ENCODE measurements at places on chromosomes 3 and 15.
A peak's percentile ranks its signal among the peaks of the same experiment; 100 is the strongest.

DNA sequence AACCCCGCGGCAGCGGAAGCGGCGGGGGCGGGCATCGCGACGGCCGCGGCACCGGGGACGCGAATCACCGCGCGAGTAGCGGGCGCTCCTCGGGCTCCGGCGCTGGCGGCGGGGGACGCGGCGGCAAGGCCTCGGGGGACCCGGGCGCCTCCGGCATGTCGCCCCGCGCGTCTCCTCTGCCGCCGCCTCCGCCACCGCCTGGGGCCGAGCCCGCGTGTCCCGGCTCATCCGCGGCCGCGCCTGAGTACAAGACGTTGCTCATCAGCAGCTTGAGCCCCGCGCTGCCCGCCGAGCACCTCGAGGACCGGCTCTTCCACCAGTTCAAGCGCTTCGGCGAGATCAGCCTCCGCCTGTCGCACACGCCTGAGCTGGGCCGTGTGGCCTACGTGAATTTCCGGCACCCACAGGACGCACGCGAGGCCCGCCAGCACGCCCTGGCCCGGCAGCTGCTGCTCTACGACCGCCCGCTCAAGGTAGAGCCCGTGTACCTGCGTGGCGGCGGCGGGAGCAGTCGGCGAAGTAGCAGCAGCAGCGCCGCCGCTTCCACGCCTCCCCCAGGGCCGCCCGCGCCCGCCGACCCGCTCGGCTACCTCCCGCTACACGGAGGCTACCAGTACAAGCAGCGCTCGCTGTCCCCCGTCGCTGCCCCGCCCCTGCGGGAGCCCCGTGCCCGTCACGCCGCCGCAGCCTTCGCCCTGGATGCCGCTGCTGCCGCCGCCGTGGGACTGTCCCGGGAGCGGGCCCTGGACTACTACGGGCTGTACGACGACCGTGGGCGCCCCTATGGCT lies 675 bp downstream of the RBM15B start:
- no peak for DNase-seq

GRCh38 chr15:29749365-29750086 lies 72.7 kb downstream of the TJP1 start:
- no peak for DNase-seq

DNA sequence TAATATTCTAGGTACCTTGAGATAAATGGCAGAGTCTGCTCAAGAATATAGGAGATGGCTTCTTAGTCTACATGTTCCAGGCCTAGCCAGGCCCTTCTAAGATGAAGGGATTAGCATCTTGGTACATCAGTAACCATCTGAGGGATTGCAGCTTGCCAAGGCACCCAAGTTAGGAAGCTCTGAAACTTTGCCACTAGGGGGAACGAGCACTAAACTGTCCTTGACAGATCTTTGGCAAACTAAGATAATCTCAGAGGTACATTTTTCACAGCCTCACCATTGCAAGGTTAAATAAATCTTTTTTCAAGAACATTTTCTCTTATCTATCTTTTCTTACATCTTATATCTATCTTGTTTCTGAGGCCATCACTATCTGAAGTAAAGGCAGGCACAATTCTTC lies 351.2 kb downstream of the RAP2B start:
- no peak for DNase-seq

DNA sequence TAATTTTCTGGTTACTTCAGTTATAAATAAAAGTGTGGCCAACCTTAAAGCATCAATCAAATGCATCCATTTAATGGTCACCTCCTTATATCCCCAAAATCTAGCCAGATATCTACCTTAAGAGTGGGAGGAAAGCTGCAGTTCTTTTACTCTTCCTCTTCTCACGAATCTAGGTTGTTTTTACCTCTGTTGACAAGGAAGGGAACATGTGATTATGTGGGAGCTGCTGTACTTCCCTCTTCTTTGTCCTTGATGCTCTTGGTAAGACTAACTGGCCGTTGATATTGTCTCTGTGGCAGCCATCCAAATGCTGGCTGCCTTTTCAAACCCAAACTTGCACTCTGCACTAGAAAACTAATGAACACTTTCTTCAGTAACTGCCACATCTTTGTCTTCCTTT lies 275.3 kb upstream of the CADM2 start:
- no peak for DNase-seq

GRCh38 chr3:195240171-195240701 lies 30.7 kb downstream of the XXYLT1 start:
- DNase-seq: no peak

- DNase-seq: no peak
Measured at GRCh38 chr3:114551770-114552526, 258.1 kb downstream of the TIGIT start.

- no peak for DNase-seq
Measured at GRCh38 chr3:181725830-181726229, 14.1 kb downstream of the SOX2 start.

DNA sequence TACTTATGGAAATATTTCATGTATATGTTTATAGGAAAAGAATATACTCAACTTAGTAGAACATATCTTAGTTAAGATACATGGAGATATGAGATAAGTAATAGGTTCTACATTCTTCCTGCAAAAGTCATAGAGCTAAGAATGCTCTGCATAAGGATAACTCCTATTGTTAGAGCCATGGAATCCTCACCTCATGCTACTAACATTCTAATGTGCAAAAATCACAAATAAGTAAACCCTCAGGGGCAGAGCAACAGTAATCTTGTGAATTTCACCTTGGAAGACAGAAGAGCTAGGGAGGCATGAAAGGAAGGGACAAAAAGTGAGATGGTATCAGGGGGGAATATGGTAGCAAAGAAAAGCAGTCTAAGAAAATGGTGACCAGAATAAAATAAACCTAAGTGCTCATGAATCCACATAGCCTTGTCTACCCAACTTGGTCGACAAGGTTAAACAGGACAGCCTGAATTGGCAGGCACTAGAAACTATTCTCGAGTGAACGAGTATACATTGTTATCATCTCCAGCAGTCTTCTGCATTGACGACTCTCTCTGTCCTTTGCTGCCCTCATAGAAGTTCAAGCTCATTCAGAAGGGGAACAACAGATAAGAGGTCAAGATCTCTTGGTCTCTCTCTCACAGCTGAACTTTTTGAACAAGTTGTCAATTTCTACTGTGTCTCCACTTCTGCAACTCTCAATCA lies 52.8 kb downstream of the XRN1 start:
- DNase-seq: no peak

DNA sequence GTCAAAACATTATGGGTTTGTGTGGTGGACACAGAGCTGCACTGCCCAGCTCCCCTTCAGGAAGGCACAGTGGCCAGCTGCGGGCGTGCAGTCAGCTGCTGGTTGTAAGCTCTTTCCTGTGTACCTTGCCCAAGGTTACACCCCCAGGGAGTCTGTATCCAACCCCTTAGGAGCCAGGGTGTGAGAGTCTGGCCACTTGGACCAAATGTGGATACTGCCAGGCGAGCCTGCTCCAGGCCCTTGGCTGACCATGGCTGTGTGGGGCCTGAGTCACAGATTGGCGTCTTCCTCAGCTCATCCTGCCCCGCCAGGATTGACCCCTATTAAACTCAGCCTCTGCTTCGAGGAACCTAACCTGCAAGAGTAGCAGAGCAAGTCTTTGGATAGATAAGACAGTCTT lies 56.9 kb downstream of the ABHD5 start:
- DNase-seq: no peak

- no peak for DNase-seq
Measured at GRCh38 chr3:144463911-144464310, 492.3 kb downstream of the DIPK2A start.

DNA sequence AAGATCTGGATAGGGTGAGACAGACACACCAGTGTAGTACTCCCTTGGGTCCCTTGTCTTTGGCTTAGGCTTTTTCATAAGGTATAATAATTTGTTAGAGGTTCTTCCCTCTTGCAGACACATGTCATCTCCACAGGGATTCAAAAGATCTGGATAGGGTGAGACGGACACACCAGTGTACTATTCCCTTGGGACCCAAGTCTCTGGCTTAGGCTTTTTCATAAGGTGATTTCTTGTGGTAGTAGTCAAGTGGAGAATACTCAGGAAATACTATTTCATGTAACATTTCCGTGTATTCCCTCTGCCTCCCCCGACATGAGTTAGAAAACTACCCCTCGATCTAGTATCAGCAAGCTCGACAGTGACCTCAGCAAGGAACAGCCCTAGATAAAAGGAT lies 954 bp upstream of the MAPKBP1 start:
- no peak for DNase-seq

DNA sequence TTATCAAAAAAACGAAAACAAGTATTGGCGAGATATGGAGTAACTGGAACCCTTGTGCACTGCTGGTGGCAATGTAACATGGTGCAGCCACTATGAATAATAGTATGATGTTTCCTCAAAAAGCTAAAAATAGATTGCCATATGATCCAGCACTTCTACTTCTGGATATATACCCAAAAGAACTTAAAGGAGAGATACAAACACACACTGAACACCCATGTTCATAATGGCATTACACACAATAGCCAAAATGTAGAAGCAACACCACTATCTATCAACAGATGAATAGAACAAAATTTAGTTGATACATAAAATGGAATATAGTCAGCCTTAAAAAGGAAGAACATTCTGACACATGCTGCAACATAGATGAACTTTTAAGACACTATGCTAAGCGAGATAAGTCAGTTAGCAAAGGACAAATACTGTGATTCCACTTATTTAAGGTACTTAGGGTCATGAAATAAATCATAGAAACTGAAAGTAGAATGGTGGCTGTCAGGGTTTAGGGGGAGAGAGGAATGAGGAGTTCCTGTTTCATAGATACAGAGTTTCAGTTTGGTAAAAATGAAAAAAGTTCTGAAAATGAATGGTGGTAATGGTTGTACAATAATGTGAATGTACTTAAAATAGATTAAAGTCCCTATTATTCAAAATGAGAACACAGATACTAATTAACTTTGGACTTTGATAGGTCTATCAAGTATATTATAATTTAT lies 59.4 kb upstream of the IMPG2 start:
- peak; percentile 4 for DNase-seq

DNA sequence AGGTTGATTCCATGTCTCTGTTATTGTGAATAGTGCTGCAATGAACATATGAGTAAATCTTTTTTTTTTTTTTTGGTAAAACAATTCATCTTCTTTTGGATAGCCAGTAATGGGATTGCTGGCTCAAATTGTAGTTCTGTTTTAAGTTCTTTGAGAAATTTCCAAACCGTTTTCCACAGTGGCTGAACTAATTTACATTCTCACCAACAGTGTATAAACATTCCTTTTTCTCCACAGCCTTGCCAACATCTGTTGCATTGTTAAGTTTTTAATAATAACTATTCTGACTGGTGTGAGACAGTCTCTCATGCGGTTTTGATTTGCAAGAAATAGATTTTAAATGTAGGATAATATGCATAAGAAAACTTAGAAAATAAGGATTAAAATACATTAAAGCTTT lies 279.0 kb upstream of the EPHA3 start:
- DNase-seq: no peak

GRCh38 chr3:49025005-49025792 lies 3.3 kb downstream of the NDUFAF3 start:
- no peak for DNase-seq

DNA sequence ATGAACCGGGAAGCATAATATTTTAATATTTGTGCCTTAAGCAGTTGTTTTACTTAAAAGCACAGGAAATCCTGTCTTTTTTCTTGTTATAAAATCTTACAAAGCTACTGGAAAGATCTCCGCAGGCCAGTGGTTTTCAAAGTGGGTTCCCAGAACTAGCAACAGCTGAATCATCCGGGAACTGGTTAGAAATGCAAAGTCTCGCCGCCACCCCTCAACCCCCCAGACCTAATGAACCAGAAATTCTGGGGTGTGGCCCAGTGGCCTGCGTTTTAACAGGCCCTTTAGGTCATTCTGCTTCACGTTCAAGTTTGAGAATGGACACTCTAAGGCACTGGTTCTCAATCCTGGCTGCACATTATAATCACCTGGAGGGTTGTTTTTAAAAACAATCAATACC lies 74.7 kb downstream of the PDZRN3 start:
- no peak for DNase-seq

DNA sequence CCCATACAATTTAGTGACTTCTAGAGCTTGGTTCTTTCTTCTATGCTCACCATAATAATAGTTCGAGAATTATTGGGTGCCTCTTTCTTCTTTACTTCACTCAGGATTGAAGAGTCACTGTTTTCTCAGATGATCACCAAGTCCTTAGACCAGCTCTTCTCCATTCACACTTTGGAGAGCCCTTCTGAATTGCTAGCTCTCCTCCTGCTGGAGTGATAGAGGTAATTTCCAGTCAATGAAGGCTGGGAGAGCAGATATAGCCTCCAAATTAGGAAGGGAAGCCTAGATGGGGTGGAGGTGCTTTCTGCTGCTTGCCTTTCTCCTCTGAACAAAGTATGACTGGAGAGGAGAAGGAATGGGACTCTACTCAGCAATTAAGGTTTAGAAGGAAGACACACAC lies 10.7 kb upstream of the BBX start:
- no peak for DNase-seq

DNA sequence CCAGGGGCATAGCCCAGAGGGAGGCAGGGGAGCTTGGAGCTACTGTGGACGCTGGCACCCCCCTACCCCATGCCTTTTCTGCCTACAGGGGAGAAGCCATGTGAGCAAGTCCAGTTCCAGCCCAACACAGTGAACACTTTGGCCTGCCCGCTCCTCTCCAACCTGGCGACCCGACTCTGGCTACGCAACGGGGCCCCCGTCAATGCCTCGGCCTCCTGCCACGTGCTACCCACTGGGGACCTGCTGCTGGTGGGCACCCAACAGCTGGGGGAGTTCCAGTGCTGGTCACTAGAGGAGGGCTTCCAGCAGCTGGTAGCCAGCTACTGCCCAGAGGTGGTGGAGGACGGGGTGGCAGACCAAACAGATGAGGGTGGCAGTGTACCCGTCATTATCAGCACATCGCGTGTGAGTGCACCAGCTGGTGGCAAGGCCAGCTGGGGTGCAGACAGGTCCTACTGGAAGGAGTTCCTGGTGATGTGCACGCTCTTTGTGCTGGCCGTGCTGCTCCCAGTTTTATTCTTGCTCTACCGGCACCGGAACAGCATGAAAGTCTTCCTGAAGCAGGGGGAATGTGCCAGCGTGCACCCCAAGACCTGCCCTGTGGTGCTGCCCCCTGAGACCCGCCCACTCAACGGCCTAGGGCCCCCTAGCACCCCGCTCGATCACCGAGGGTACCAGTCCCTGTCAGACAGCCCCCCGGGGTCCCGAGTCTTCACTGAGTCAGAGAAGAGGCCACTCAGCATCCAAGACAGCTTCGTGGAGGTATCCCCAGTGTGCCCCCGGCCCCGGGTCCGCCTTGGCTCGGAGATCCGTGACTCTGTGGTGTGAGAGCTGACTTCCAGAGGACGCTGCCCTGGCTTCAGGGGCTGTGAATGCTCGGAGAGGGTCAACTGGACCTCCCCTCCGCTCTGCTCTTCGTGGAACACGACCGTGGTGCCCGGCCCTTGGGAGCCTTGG lies 5.6 kb downstream of the CIB1 start:
- DNase-seq: no peak

- no peak for DNase-seq
Measured at GRCh38 chr3:192372616-192373015, 354.7 kb downstream of the FGF12 start.

- no peak for DNase-seq
Measured at GRCh38 chr3:31412832-31413231, 119.9 kb upstream of the STT3B start.

DNA sequence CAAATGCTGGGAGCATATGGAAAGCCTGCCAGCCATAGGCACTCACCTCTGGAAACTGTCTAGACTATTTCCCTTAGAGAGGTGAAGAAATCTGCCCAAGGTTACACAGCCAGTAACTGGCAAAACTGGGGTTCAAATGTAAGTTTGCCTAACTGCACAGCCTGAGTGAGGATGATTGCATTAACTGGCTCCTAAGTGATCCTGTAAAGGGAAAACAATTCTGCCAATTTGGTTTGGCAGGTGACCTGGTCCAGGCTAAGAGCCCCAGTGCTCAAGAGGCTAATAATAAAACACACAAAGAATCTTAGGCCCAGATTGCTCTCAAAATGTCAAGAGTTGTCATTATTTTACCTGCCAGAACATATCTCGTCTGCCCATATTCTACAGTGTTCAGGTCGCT lies 43.9 kb upstream of the SPRED1 start:
- DNase-seq: no peak

Measured in GM18507 (cell line).